ENCODE measurements at places on chromosomes 3 and 15.

GRCh38 chr3:17356585-17356984 lies 385.8 kb downstream of the TBC1D5 start:
- DNase-seq = no peak

DNA sequence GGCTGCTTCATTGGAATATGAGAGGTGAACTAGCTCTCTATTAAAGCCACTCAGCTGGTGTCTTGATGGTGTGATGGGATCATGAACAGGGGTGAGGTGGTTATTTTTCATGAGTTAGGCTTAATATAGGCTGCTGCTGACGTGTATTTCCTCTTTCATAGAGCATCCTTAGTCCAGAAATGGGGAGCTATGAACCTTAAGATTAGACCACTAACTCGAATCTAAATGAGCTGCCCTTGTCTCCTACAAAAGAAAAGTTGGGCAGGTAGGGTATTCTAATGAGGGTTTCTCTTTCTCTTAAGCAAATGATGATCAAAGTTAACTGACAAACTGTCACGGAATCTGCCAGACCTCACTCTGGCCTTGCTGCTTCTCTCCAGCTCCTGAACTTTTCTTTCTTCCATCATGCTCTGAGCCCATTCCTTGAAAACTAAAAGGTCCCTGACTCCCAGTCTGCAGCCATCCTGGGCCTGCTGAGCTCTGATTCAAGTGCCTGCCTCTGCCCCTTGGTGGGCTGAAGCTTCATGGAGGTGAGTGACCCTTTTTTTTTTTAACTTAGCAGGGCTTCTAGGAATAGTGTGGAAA lies at the start of gene TRIM69:
Gene TRIM69, plus strand, starts transcription at position 348 of the 585 bp plus-strand sequence. Its CDS starts 177 bp downstream, at position 525.
- DNase-seq = no peak

DNA sequence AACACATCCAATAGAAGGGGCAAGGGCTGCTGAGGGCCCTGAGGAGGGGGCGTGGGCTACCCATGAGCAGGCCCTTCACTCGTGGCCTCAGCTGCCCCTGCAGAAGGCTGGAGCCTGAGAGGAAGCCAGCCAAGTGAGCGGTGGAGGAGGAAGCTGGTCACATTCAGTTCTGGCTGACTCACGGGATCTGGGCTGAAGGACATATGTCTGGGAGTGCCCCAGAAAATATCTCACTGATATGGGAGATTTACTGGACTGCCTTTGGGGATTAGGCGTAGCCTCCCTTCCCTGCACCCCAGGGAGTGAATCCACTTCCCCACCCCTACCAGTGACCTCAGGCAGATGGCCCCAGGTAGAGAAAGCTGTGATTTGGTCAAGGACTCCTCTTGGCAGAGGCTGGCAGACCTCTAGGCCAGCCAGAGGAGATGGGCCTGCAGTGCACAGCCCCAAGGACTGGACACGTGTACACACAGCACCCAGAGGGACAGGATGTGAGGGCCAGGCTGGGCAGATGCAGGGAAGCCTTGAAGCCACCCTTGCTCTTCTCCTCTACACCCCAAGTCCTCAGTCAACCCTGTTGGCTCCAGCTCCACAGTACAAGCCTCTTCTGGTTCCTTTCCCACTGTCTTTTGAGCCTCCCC lies 14.2 kb upstream of the ANKDD1A start:
- peak; percentile 52 for DNase-seq

- DNase-seq = no peak
Observed at GRCh38 chr3:67648229-67648628, 6.2 kb downstream of the SUCLG2 start.

- no peak for DNase-seq
Observed at GRCh38 chr15:76359152-76359551, 22.6 kb downstream of the ISL2 start.

- DNase-seq = no peak
Observed at GRCh38 chr3:149390772-149391212, 13.3 kb upstream of the TM4SF1 start.

GRCh38 chr15:29566914-29567313 lies 255.4 kb downstream of the TJP1 start:
- no peak for DNase-seq

GRCh38 chr3:177110895-177111294 lies 86.4 kb downstream of the TBL1XR1 start:
- no peak for DNase-seq

DNA sequence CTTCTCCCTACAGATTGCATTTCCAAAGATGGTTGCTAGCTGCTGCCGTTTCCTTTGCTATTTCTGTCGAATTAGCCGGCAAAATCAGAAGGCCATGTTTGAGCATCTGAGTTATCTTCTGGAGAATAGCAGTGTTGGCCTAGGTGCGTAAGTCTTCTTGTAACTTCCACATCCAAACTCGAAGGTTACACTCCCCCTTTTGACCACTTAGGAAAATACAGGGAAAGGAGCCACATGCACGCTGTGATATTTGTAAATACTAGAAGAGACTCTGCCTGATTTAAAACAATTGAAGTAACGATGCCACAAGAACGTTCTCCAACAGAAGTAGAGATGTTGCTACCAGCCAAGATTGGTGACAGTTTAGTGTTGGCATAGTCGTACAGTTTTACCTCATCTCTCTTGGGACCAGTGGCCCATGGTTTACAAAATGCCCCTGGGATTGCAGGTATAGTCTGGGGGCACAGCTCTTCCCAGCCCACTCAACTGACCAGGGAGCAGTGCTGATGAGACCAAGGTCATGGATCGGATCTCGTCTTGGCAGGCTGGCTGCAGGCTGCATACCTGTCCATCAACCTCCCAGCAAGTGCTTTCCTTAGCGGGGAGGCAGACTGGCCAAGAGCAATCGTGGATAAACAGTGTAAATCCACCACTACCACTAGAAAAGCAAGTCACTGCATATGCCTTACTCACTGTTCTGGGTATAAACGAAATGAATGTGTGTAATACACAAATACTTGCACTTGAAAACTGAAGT lies 268.4 kb upstream of the CHRM5 start:
- no peak for DNase-seq

DNA sequence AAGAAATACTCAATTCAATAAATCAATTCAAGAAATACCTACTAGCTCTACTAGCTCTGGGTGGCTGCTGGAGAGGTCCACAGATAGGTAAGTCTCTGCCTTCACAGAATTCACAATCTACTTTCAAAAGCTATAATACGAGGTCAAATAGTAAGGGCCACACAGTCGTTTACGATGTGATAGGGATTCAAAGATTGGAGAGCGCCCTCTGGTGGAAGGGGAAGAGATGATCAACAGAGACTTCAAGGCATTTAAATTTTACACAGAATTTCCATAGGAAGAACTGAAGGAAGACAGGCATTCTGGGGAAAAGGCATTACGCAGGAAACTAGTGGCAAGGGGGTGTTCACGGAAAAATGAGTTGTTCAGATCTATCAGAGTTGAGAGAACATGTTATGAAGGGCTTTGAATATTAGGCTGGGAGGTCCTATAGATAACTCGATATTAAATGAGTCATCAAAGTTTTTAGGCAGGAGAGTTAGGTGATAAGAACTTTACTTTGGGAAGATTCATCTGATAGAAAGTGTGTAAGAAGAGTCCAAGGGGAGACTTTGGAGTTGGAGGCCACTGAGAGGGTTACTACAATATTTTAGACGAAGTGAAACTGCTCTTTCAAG lies 128.8 kb downstream of the FRMD5 start:
- peak; percentile 42 for DNase-seq

DNA sequence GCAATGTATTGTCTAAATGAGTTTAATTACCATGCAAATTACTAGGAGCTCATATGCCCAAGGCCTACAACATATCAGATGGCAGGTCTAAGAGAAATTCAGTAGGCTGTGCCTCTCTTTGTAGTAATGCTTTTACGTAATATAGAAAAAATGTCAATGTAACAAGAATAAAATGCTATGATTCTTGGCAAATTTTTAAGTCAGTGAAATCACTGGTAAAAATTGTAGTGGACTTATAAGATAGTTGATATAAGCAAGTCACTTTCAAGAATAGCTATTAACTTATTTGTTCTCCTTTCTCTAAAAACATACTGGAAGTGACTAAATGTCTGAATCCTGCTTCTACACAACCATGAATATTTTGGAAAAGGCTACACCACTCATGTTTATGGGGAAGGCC lies 707.8 kb downstream of the TUSC7 start:
- no peak for DNase-seq

- DNase-seq = peak; percentile 65
Observed at GRCh38 chr15:70867911-70868467, 14.0 kb upstream of the LARP6 start.

GRCh38 chr3:37419979-37420378 lies 245.6 kb upstream of the LRRFIP2 start:
- DNase-seq = no peak

DNA sequence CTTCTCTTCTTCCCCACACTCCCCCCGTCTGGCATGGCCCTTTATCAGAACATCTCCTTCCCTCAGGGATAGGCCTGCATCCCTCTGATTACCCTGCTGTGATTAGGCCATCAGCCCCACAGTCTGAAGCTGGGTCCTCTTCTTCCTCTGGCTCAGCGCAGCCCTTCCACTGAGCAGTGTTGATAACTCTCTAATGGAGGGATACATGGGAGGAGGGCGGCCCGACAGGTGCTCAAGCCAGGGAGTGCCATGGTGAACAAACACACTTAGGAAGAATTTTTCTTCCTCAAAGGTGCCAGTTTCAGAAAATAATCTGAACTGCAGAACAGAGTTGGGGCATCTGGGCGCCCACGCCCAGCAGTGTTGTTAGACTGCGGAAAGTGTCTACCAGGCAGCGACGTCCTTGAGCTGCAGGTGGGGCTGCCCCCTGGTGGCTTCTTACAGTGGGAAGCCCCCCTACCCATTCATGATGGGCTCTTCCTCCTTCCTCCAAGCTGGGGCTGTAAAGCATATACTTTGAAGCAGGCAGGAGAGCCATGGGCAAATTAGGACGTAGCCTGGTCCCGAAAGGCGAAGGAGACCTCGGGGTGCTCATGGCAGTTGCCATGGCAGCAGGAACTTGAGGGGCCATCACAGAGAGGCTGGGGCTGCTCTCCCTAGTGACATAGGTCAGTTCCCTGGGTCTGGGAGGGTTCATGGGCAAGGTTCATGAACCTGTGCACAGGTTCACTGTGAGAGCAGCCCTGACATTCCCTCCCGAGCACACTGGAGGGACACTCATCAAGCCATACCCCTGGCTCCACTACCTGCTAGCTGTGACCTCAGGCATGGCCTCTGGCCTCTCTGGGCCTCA lies 33.2 kb upstream of the NR2C2 start:
- DNase-seq = no peak

GRCh38 chr15:58362262-58362922 lies 69.4 kb upstream of the LIPC start:
- no peak for DNase-seq

DNA sequence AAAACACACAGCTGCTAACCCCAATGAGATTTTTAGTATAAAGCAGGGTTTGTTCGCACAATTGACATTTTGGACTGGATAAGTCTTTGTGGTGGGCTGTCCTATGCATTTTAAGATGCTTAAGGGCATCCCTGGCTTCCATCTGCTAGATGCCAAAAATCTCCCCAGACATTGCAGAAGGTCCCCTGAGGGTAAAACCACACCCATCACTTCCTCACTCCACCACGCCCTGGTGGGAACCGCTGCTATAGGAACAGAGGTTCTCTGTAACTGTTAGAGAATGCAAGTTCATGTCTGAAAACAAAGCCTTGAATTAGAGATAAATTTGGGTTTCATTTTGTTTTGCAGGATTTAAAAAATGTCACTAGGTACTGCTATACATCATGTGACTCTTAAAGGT lies 67.7 kb downstream of the ARHGEF26 start:
- no peak for DNase-seq

GRCh38 chr3:34263101-34263621 lies 464.7 kb downstream of the PDCD6IP start:
- DNase-seq = no peak

GRCh38 chr15:96670389-96670788 lies 339.9 kb downstream of the NR2F2 start:
- no peak for DNase-seq

DNA sequence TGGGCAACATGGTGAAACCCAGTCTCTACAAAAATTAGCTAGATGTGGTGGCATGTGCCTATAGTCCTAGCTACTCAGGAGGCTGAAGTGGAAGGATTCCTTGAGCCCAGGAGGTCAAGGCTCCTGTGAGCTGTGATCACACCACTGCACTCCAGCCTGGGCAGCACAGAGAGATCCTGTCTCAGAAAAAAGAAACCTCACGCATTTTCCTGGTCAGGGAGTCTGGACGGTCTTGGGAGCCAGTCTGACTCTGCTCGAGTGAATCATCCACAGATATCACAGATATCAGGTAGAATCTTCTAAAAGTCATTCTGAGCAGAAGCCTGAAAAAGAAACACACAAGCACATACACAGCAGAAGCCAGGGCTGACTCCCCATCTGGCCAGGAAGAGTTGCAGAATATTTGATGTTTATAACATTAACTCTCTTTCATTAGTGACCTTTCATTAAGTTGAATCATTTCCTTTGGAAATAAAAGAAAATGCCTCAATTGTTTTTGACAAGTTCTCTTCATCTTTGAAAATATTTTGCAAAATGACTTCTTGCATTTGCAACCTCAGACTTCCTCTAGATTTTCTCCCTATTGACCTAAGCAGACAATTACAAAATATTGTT lies 56.5 kb upstream of the ABHD17C start:
- DNase-seq = no peak

GRCh38 chr3:66439666-66440344 lies 61.0 kb downstream of the LRIG1 start:
- no peak for DNase-seq

GRCh38 chr3:3531476-3531875 lies 267.8 kb upstream of the LRRN1 start:
- no peak for DNase-seq

GRCh38 chr15:44710236-44711095 lies 657 bp downstream of the PATL2 start:
- DNase-seq = peak; percentile 43

DNA sequence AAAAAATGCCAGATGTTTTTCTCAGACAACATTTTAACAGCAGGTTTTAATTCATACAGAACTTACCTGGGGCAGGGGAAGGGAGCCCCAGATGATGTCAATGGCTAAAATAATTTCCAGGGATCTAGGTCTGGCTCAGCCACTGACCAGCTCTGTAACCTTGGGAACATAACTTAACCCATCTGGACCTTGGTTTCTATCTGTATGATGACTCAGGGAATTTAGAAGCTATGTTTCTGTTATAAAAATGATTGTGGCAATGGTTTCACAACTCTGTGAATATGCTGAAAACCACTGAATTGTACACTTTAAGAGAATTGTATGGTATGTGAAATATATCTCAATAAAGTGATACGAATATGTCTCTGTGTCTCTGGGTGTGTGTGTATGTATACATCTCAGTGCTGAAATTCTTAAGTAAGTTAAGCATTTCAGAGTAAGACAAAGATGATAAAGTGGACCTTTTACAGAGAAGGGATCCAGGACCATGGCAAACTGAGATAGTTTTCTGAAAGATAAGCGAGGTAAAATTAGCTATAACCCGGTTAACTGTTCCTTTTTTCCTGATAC lies 2.9 kb downstream of the SH3GL3 start:
- peak; percentile 3 for DNase-seq

- no peak for DNase-seq
Observed at GRCh38 chr3:139839659-139840058, 95.3 kb upstream of the CLSTN2 start.

- DNase-seq = peak; percentile 15
Observed at GRCh38 chr3:170524073-170524472, 61.8 kb downstream of the SLC7A14 start.

GRCh38 chr3:21377071-21377769 lies 373.8 kb downstream of the ZNF385D start:
- no peak for DNase-seq
